ENCODE measurements at places on chromosomes 3 and 15.

GRCh38 chr15:87781959-87782625 lies 474.4 kb downstream of the NTRK3 start:
- DNase-seq = no peak

DNA sequence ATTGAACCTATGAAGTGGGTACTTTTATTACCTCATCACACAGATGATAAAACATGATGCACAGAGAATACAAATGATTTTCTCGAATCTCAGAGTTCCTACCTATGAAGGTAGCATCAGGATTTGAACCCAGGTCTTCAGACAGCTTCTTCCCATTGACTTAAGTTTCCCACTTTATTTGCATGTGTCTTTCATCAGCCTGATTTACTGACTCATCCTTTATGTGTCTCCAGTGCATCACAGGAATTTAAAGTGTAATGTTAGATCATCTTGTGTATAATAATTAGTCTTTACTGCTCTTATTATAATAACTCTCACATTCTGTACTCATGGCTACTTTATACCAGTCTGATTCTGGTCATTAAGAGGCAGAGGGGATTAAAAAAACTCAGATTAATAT lies 449.4 kb upstream of the SUCLG2 start:
- no peak for DNase-seq

DNA sequence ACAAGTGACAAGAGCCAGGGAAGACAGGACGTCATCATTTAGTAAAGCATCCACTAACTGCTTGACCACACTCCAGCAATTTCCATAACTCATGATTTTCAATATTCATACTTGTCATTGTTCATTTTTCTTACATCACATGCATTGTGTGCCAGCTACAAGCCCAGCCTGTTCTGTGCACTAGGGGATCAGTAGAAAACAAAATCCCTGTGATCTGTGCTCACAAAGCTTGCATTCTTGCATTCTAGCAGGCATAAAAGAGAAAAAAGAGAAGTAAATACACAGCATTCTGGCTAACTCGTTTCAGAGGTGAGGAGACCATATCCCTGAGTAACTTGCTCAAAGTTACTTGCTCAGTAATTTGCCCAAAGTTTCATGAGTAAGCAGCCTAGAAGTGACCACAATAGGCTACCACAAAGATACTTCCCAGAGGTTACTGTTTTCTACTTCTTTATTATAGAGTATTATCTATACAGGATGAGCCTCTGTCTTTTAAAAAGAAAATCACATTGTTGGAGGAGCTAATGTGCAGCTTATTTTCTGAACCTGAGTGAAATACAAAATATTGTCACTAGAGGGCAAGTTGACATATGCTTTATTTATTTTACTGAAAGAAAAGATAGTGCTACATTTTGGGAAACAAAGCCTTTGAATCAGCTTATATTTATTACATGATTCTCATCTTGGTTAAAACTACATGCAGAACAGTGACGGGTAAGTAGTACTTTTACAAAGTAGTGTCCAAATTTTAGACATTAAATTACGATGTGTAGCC lies 701.4 kb upstream of the LMCD1 start:
- no peak for DNase-seq

GRCh38 chr3:143849854-143850549 lies 1.7 kb upstream of the SLC9A9 start:
- DNase-seq = no peak

GRCh38 chr3:10434144-10434937 lies 71.0 kb downstream of the ATP2B2 start:
- no peak for DNase-seq

DNA sequence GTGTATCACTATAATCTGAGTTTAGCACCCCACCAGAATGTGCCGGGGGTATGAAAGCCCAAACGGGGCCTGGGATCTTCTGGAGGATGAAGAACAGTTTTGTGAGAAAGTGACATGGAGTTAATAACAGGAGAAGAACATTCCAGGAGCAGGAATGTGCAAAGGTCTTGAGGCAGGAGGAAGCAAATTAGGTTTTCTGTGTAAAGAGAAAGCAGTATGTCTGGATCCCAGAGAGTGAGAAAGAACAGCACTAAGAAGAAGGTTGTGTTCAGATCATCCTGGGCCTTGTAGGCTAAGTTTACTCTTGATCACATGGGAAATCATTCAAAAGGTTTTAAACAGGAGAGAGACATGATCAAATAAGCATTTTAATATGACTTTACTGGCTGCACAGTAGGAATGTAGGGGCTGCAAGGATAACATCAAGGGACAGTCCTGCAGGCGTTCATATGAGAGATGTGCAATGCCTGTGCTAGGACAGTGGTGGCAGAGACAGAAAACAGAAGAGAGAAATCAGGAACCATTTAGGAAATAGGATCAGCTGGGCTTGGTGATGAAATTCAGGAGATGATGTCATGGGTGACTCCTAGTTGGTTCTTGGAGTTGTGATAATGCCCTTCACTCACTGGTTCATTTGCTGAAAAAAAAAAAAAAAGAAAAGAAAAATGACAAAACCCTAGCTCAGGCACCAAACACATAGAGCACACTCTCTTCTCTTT lies 113.5 kb downstream of the TNIK start:
- no peak for DNase-seq

DNA sequence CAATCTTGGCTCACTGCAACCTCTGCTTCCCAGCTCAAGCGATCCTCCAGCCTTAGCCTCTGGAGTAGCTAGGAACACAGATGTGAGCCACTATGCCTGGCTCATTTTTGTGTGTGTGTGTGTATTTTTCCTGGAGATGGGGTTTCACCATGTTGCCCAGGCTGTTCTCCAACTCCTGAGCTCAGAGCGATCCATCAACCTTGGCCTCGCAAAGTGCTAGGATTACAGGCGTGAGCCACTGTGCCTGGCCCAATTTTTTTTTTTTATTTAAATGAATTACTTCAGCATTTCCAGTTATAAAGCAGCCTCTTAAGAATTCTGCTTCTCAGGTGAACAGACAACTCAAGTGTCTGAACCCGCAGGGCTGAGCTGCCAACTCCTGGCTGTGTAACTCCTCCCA lies 20.1 kb upstream of the ST3GAL6 start:
- no peak for DNase-seq

DNA sequence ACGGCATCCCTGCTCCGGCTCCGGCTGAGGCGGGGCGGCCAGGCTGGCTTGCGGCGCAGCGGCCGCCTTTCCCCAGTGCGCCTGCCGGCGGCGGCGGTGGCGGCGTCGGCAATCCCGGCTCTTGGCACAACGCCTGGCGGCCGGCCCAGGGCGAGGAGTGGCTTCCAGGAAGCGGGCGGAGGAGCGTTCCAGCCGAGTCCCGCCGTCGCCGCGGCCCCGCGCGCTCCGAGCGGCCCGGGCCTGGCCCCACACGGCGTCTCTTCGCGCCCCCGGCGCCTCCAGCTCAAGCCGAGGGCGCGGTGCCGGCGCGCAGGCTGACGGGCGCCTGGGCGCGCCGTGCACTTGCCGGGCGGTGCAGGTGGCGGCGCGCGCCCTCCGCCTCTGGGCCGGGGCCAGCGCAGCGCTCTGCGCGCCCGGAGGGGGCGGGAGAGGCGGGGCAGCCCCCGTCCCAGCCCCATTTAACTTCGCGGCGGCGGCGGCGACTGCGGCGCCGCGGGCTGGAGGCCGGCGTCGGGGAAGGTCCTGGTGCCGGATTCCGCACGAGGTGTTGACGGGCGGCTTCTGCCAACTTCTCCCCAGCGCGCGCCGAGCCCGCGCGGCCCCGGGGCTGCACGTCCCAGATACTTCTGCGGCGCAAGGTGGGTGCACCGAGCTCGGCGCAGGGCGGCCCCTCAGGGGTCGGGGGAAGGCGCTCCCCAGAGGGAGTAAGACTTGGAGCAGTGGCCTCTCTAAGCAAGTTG lies at the start of gene ADAMTSL3:
Gene ADAMTSL3 (plus strand): TSS at position 485 of the 740 bp plus-strand sequence. CDS start 1,639 bp downstream, outside the sequence.
- DNase-seq = no peak

DNA sequence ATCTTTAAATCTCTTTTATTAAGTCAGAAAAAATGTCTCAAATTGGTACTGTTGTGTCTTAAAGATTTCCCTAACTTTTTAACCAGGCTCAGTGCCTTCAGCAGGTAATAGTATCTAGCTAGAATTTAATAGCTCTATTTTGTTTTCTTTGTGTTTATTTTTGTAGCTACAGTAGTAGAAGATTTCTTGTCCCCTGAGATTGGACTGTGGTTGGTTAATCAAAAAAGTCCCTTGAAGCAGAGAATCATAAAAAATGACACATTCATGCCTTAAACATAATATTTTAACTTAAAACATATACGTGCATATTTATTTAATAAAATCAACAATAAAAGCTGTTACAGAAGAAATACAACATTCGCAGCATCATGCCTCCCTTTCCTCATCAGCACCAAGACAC lies 102.8 kb downstream of the EEFSEC start:
- DNase-seq = no peak

All from activated CD8-positive, alpha-beta memory T cell treated with anti-CD3 and anti-CD28 coated beads for 1 hour (primary cell).